ENCODE measurements at places on chromosomes 12 and 14.
A peak's percentile ranks its signal among the peaks of the same experiment; 100 is the strongest.

DNA sequence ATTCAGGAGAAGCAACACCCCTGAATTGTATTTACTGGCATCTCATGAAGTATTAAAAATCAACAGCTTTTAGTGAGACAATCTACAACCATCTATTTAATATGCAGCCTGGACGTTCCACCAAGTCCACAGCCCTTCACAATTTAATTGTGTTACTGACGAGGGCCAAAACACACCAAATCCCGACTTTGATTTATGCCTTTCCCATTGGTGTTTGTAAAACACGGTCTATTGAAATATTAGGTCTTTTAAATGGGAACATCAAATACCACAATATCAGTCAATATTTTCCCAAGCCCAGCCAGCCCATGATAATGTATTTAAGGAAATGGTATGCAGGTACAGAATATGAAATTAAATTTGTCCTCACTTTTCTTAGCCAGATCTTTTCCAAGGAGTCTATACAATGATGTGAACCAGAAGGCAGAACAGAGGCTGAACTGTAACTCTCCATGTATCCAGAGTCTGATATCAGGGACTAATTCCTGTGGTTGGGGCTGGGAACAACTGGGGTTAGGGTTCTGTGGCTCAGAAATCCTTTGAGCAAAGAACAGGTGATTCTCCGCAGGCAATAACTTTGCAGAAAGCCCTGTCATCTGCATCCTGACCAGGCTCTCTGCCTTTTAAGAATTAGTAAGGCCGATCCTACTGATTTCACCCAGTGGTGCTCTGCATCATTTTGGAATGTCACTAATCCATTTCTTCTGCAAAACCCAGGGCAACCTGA is 179.3 kb upstream of the GZMB start:
- DNase-seq: no peak

DNA sequence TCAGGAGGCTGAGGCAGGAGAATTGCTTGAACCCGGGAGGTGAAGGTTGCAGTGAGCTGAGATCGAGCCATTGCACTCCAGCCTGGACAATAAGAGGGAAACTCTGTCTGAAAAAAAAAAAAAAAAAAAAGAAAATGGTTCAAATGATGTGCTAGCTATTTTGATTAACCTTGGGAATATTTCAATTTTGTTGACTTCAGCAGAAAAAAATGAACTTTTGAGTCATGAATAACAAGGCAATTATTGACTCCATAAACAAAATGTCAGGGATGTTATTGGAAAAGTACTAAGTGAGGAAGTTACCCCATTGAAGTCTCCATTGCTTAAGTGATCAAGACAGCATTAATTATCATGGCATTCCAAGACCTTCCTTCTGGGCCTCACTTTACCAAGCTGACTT is 10.6 kb upstream of the PKP2 start:
- DNase-seq: no peak

DNA sequence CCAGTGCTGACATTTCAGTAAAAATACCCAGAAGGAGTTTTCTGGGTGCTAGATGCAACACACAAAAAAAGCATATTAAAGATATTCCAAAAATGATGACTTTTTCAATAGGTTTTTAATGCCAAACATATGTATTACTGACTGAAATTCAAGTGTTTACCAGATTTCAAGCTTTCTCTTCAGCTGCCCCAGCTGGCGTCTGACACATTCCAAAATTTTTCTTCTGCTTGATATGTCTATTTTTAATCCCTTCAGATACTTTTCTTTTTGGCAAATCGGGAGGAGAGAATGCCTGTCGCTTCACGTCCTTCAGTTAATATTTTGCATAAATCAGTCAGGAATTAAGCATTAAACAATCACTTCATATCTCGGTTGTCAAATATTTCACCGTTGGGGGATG is 7.1 kb upstream of the CCDC60 start:
- no peak for DNase-seq

DNA sequence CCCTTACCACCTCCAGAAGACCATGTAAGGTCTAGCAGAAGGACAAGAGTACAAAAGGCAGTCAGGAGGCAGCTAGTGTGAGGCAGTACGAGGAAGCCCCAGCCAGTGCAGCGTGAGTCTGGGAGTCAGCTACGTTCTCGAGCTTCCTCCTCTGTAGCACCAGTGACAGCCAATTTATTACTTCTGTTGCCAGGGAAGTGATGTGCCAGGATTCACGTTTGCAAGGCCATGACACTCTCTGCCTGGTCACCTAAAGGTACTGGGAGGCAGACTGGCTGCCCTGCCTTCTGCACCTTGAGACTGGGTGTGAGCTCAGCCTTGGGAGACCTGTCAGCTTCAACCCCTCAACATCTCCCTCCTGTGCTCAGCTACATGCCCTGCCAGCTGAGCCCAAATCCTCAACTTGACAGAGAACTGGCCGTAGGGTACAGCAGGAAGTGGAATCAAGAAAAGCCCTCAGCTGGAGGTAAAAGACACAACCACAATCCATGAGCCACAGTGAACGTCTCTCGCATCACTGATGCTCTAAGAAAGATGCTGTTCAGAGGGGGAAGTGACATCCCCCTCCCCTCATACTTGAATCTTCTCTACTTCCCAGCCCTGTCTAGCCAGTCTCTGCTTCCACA is 182.5 kb upstream of the RGS6 start:
- no peak for DNase-seq

DNA sequence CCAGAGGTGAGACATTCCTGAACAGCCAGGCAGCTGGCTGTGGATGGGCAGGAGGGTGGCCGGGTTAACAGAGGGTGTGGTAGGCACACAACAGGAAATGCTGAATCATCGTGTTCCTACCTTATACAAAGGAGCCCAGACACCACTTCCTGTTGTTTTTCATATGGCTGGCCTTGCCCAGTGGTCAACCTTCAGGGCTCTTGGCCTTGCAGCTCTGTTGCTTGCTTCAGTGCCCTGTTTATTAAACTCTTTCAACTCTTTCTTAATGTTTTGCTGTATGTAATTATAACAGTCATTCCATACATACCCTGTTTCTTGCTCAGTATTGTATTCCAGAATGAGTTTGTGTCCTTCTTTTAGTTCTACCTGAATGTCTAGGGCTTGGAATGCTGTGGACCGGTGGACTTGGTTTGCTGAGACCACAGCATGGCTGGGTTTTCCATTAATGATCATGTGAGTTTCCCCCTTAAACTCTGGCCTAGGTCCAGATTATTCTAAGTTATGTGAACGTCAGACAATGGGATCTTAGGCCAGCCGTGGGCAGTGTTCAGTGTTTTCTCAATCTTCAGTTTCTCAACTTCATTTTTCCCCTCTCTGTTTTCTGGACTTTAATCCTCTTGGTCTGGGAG is 11.9 kb downstream of the CFAP54 start:
- DNase-seq: peak; percentile 53

DNA sequence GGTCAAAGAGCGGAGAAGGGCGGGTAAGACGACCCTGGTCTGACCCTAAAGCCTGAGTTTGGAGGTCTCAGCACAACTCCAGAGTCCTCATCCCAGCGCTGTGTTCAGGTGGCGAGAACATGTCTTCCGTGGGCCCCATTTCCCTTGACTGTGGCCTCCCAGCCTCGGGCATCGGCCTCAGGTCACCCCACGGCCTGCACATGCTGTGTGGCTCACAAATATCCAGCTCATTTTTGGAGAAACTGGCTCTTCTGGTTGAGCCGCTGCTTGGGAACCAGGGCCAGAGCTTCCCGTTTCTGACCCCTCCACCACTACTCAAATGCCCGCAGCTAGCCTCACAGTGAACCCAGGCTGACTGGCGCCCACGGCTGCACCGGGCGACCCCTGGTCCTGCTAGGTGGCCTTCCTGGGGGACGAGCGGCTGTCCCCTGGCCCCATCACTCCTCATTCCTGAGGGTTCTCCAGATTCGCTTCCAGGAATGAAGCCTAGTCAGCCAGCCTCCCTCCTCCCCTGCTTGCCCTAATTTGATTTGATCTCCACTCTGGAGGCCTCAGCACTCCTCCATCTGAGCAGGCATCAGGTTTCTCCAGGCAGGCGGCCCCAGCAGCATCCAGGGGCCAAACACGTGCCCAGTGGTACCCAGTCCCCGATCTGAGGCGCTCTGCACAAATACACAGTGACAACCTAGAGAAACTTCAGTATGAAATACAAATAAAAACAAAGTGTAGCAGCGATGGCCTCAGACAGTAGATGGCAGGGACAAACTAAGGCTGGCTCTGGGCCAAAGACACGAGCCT is 4.7 kb downstream of the P2RX2 start:
- DNase-seq: no peak

DNA sequence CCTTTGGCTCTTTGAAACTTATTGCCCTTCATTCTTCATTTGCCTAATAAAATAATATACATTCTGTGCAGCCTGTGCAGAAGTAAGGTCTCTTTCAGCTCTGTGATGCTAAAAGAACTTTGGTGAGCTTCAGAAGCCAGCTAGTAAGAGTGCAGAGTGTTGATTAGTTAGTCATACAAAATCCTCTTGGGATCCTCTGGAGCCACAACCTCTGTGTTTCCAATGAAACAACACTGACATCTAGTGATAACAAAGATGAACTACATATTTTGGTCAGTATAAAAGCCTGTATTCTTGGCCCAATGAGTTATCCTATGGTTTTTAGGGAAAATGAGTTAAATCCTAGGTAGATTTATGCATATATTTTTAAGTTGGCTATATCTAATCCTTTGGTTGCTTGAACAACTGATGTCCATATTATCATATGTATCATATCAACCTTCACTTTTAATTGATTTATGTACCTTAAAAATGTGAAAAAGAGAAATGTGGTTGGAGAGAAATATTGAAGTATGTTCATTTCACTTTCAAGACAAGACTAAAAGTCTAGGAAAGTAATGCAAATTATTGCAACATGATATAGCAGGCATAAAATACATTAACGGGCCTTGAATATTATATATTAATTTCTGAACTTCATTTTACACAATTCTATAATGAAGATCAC is 158.4 kb downstream of the KLHL28 start:
- peak; percentile 18 for DNase-seq

- no peak for DNase-seq
Measured at GRCh38 chr14:100711493-100711892, 15.2 kb upstream of the DLK1 start.

DNA sequence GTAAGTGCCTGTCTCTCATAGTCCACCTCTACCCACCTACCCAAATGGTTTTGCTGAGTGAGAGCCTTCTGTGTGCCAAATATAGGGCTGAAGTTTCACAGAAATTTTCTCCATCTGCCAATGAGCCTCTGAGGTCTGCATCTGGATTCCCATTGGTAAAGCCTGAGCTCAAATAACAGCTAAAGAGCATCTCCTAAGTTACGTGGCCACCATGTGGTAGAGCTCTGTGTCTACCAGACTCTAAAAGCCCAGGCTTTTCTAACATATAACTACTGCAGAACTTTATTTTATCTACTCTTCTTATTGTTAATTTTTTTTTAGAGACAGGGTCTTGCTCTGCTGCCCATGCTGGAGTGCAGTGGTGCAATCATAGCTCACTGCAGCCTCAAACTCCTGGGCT is 16.0 kb downstream of the AMDHD1 start:
- no peak for DNase-seq

DNA sequence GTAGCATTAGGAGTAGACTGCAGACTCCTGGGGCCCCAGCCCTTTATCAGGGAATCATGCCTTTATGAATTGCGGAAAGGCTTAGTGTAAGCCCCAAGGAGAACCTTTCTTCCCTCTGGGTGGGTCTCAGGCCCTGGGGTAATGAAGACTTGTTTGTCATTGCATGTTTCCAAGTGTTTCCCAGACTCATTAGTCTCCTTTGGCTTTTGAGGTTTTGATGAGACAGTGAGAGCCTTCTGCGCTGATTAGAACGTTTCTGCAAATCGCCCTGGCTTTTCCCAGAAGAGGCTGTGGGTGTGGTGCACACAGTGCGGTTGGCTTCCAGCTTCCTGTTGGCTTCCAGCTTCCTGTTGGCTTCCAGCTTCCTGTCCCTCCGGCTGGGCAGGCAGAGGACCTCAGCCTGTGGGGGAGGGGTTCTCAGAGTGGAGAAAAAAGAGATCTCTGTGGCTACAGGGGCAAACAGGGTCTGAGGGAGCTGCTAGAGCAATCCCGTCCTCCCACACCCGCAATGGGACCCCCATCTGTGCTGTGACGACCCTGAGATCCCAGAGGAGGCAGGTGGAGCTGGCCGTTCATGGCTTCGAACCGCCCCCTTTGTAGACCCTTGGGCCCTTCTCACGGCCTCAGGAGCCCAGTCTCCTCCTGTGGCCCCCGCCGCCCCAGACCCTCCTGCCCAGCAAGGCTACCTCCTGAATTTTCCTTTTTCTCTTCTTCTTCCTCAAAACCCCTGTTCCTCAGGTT is 42.1 kb downstream of the GPR68 start:
- peak; percentile 20 for DNase-seq
